AG09309 (cell line): ENCODE measurements at places on chromosomes 16 and 17.

GRCh38 chr17:68578236-68578635 lies 22.9 kb downstream of the FAM20A start:
- no peak for DNase-seq

DNA sequence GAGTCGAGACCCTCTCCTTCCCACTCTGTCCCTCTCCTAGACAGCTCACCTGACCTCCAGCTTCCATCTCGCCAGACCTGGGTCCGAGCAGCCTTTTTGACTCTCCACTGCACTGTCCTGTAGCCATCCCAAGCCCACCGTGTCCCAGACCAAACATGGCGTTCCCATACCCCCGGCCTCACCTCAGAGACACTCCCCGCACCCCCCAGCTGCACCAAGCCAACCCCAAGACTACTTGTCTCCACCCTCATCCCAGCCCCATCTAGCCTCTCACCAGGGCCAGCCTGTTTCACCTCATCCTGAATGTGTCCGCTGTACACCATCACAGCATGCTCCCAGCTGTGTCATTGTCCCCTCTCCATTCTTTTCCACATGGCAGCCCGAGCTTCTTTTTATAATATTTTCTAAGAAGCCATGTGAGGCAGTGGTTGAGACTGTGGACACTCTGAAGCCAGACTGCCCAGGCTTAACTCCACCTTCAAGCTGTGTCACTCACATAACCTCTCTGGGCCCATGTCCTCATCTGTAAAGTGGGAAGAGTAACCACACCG lies 1.5 kb downstream of the MYO15A start:
- DNase-seq = no peak

DNA sequence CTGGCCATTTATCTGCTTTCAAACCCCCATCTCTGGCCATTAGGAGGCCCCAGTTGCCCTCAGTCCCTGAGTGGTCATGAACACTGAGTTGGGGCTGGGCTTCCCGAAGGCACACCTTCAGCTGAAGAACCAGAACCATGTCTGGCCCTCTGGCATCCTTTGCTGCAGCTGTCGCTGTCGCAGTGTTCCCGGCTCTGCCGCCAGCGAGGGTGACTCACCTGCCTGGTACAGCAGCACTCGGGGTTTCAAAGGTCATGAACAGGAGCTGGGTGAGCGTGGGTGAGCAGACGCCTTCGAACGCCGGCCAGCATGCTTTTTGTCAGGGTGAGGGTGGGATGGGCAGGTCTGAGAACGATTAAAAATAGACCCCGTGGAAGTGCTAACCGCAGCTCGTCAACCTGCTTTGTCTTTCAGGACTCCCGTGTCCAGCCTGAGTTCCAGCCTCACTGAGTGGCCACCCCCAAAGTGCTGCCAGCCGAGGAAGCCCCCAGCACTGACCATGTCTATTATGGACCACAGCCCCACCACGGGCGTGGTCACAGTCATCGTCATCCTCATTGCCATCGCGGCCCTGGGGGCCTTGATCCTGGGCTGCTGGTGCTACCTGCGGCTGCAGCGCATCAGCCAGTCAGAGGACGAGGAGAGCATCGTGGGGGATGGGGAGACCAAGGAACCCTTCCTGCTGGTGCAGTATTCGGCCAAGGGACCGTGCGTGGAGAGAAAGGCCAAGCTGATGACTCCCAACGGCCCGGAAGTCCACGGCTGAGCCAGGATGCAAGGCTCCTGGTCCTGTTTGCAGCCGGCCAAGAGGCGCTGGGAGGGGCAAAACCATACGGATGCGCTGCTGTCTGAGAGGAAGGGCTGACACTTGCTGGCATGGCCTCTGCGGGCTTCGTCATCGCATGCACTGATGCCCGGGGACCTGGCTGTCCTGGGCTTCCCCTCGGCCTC lies 7.6 kb downstream of the SNN start:
- no peak for DNase-seq

DNA sequence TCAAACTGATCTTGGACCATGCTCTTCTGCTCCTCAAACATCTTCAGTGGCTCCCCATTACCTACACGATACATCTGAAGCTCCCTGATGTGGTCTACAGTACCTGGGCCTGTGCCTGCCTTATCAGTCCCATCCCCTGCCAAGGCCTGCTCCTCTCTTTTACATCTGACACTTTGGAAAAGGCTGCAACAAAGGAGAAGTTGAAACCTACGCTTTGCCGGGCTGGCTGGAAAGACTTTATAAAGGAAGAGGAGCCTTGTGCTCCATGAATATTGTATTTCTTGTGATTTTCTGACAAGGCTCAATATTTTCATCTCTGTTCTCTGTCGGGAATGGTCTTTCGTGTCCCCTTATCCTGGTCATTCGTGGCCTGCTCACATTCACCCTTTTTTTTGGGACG lies 132.5 kb downstream of the XYLT1 start:
- DNase-seq = no peak

GRCh38 chr16:31352376-31353115 lies 2.4 kb upstream of the ITGAX start:
- no peak for DNase-seq

DNA sequence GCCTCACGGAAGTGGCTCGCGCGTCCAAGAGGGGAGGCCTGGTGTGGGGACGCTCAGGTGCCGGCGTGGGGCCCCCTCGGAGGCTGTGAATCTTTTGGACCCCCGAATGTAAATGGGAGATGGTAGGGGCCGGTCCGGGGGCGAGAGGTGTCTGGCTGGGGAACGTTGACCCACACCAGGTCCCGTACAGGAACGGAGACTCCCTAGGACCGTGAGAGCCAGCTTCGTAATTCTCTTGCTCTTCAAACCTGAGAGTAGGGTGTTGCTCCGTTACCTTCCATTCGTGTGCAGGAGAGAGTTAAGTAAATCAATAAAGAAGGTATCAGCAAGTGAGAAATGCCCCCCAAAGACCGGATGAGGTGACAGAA lies 481 bp downstream of the LYRM1 start:
- DNase-seq = no peak

GRCh38 chr16:61929776-61930175 lies 106.5 kb downstream of the CDH8 start:
- DNase-seq = no peak

GRCh38 chr17:43220511-43221125 lies 7.8 kb downstream of the CCDC200 start:
- DNase-seq = no peak

- no peak for DNase-seq
These were observed 1.7 kb upstream of the CHAD start for GRCh38 chr17:50470426-50470825.

DNA sequence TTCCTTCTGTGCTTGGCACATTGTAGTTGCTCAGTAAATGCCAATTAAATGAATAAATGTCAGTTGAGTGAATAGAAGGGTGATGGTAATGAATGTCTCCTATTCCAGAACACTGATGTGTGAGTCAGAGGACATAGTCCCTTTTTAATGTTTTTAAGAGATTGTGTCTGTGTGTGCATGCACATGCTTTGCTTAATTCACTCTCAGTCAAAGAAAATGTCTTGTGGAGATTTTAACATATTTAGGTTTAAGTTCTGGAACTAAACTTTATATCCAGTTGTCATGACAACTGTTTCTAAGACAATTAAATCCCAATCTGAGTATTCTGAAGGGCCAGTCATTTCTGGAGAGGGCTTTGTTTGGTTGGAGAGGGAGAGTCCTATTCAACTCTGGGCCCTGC lies 255.3 kb upstream of the CDH11 start:
- DNase-seq = no peak

GRCh38 chr17:42798011-42798382 lies 507 bp downstream of the COA3 start:
- DNase-seq = no peak

GRCh38 chr17:3594976-3595375 lies 14.2 kb downstream of the TRPV1 start:
- DNase-seq = no peak

GRCh38 chr17:41634639-41635038 lies 10.3 kb upstream of the KRT17 start:
- DNase-seq = no peak

- no peak for DNase-seq
These were observed 11.3 kb downstream of the KANSL1 start for GRCh38 chr17:46181940-46182339.

DNA sequence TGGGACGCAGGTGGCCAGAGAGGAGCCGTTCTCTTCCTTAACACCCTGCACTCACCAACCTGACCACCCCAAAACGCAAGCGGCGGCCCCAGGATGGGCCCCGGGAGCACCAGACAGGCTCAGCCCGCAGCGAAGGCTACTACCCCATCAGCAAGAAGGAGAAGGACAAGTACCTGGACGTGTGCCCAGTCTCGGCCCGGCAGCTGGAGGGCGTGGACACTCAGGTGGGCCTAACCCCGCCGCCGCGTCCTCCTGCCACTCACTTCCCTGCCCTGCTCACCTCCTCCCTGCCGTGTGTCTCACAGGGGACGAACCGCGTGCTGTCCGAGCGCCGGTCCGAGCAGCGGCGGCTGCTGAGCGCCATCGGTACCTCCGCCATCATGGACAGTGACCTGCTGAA lies 4.6 kb upstream of the HSD3B7 start:
- no peak for DNase-seq

- no peak for DNase-seq
These were observed 490.8 kb downstream of the MAF start for GRCh38 chr16:79109771-79110170.

GRCh38 chr17:3988297-3989040 lies 24.2 kb upstream of the ATP2A3 start:
- no peak for DNase-seq

GRCh38 chr17:72338304-72338703 lies 217.5 kb downstream of the SOX9 start:
- no peak for DNase-seq

GRCh38 chr16:952321-952720 lies 18.5 kb downstream of the LMF1 start:
- DNase-seq = no peak

- DNase-seq = no peak
These were observed 2.4 kb downstream of the LRRC45 start for GRCh38 chr17:82025401-82026107.

GRCh38 chr16:85064186-85064585 lies 36.6 kb downstream of the KIAA0513 start:
- no peak for DNase-seq
